Spinal cord (tissue), 10 donors: ENCODE measurements at places on chromosomes 2 and 18. TPM values are rescaled to one million over a fixed set of nuclear protein-coding genes. Genes with fewer than 3 reads are reported as not detected.

DNA sequence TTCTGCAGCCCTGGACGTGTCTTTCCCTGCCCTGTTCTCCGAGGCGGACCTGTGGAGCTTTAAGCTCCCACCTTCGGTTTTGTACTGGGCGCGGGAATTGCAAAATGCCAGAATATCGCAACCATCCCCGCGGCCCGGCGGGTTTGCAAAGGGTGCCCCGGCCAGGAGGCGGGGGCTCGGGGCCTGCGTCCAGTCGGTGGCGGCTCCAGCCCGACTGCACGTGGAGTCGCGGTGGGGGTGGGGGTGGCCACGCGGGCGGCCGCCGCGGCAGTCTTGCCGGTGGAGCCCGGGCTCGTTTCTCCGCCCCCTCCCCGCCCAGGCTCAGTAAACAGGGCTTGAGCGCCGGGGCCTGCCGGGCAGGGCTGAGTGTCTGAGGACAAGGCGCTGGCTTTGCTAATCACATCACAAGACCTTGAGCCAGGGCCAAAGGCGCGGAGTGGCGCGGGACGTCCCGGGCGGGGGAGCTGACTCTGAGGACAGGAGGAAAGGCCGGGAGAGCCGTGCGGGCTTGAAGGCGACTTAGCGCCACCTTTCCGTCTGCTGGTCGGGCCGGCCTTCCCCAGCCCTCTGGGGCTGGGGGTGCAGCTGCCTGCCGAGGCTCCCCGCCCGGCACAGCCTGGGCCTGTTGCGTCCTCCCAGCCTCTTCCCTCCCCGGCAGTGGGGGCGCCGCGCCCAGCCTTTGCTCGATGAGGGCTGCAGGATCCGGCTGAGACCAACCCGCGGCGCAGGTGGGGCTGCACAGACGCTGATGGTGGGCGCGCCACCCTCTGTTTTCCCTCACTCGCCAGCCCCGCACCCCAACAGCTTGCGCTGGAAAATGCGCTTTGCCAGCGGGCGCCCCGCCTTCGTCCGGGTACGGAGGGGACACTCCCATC lies 786 bp upstream of the ZFP36L2 start:
- DNase-seq: no peak

CPO gene
- total RNA-seq: 0.40 TPM

DNA sequence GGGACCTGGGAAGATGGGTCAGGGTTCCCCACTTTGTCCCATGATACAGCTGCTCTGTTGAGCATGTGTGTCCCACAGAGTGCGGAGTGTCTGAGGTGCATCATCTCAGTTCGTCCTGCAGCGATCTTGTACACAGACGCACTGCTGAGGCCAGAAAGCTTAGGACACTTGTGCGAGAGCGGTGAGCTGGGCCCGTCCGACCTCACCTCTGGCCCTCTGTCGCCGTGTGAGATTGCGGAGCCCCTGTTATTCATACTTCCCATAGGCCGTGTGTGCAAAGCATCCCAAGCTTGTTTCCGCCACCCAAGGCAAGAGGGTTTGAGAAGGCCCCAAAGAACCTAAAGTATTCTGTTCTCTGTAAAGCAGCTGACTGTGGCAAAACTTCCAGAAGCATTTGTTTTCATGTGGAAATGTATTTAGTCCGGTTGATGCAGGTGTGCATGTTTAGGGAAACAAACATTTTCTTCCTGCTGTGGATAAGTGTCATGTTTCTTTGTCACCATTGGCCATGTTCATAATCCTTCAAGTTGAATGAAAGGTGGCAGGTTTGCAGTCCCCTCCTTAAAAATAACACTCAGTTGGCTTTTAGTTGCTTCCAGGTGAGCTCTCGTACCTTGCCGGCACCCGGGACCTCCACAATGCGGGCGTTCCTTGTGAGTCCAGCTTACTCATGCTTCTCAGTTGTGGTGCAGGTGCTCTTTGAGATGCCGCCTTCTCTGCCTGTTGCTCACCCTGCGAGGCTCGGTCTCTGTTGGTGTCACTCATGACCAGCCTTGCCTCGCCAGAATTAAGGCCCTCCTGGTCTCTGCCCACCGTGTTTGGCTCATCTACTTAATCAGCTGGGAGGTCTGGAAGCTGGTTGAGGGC lies 5.3 kb downstream of the AGAP1 start:
- DNase-seq: no peak

GRCh38 chr18:23283916-23284430 lies 148.7 kb downstream of the CABLES1 start:
- DNase-seq: no peak

NCKAP5 gene
- total RNA-seq: 8.9 TPM

- DNase-seq: no peak
These were observed 13.7 kb downstream of the ANKRD23 start for GRCh38 chr2:96830044-96830562.

KIAA2012 gene
- 5.7 TPM for total RNA-seq

BCS1L gene
- total RNA-seq: 25.0 TPM

TUBA3E gene
- 0.11 TPM for total RNA-seq

- no peak for DNase-seq
These were observed 76.1 kb upstream of the CAVIN2 start for GRCh38 chr2:191922736-191923651.

DNA sequence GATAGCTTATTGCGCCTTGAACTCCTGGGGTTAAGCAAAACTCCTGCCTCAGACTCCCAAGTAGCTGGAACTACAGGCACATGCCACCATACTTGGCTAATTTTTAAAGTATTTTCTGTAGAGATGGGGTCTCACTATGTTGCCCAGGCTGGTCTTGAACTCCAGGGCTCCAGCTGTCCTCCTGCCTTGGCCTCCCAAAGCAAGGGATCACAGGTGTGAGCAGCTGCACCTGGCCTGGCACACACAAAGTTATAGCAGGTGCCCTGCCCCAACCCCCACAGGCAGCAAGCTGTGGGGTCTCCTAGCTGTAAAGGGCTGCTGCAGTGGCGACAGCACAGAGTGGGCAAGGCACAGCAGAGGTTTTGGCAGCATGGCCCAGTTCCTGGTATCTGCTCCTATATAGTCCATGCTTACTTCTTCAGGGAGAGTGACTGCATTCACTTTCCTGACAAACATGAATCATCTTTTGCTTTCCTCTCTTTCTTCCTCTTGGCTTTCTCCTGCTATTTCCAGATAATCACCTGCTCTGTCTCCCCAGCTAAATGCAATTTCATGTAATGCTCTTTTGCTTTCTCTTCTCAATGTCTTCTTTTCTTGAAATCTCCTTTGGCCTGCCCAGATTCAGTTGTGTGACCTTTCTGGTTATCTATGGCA lies 27.3 kb upstream of the METAP1D start:
- no peak for DNase-seq

- no peak for DNase-seq
These were observed 18.9 kb downstream of the CPO start for GRCh38 chr2:206958261-206958660.

DNA sequence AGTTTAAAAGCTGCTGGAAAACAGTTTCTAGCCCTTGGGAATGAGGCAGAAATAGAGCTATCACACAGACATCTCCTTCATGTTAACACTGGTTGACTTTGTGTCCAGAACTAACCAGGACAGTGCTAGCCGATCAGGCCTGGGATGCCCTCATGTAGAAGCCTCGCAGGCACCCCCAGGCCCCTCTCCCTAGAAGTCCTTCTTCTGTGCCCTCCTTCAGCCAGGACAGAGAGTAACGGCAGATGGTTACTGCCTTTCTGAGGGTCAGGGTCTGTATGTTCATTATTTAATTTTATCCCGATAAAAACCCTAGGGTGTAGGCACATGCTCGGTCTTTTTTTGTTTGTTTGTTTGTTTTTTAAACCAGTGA lies 10.7 kb upstream of the RPL31 start:
- DNase-seq: no peak

DNA sequence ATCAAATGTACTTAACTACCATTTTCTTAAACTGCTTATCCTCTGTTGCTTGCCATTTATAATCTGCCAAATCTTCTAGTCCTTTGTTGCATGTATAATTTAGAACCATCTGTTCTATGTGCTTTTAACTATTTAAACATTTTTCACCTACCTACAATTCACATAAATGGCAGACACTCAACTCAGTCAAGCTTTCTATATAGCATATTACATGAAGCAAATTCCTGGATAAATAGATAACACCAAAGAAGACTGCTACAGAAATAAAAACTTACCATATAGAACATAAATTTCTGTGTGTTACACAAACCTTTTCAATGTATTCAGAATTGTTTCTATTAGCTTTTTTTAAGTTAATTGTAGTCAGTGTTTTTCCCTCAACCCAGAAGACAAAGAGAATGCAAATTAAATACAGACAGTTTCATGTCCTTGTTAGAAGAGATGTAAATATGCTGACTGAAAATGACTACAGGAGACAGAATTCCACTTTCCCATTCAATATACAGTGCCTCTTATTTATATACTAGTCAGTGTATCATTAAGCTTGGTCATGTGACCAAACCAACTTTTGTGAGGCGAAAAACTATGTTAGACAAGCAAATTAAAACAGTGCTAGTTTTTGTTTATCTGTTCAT lies 2.6 kb downstream of the BAZ2B start:
- DNase-seq: peak; percentile 59

DNA sequence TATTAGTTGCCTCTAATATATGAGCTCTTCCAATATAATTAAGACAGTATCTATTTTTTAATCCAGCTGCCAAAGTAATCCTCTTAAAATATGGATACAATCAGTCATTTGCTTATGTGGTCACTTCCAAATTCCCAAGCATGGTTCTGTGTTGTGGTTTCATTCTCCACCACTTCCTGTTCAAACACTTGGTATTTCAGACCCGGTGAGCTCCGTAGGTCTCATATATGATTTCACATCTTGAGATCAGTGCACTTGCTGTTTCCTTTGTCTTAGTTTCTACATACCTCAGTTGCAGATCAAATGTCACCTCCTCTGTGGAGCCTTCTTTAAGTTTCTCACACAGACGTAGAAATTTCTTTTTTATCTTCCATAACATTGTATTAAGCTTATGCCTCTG lies 254.2 kb downstream of the KCNS3 start:
- no peak for DNase-seq

DNA sequence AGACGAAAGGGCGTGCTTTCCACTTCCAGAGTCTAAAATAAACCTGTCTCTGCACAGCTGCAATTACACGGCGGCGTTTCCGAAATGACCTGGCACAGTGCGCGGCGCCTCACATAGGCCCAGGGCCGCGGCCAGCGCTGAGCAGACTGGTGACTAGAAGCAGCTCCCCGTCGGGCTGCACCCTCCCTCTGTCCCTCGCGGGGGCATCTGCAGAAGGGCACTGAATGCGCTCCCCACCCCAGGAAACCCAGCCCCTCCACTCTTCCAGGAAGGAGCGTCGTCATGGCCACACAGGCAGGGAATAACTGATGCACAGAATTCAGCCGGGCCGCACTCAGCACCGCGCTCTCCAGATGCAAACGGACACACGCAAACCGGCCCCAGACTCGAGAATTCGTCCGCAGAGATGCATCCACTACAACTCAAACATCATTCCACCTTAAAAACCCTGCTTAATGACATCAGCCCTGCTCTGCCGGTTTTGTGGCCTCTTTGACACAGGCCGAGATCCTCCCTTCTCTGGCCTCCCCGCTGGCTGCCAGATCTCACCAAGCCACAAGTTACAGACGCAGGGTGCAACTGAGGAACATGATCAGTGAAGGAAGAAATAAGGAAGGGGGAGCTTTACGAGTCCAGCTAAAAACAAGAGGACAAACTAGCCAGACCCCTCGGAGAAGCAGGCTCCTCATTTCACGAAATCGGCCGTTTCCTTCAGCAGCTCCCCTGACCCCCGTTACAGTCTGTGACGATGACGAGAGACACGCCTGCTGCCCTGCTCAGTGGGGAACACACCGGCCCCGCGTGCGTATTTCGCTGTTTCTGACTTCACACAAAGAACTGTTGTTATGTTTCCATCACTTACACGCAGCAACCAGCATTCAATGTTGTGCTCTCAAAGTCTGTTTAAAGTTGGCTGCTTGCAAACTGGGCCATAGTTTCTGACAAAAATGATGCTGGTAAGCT lies 40.2 kb downstream of the MBP start:
- no peak for DNase-seq

TMEM200C gene
- 5.2 TPM for total RNA-seq

GRCh38 chr2:112184121-112184520 lies 45.9 kb downstream of the FBLN7 start:
- DNase-seq: no peak

PROKR1 gene
- total RNA-seq: 2.2 TPM

DNA sequence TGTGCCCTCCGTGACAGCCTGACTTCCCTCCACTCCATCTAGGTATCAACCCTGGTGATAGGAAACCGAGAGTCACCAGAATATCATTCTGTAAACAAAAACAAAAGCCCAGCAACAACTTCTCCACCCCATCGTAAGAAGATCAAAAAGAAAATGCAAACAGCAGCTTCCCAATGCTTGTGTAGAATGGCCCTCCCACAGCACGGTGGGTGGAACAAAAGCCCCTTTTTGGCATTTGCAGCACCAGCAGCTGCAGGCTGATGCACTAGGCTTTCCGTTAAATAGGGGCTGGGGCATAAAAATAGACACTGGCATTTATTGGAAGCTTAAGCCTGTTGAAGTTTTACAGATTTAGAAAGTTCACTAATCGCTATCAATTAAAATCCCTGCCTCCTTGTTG lies 513.0 kb downstream of the GALR1 start:
- peak; percentile 77 for DNase-seq

DNA sequence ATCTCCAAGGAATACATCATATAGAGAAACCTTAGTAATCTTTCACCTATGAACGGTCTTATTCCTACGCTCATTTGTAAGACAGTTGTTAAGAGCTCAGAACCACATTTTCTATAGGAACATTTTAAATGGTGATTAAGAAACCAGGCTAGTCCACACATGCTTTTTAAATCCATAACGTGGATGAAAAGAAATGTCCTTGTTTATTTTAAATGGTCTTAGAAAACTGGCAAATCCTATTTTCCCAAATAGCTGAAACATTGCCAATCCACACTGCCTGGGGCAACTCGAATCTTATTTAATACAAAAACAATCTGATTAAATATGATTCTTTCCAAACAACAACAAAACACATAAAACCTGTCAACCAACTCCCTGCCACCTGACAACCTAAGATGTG lies 23.7 kb downstream of the METTL8 start:
- no peak for DNase-seq

PMAIP1 gene
- 1.3 TPM for total RNA-seq

DNA sequence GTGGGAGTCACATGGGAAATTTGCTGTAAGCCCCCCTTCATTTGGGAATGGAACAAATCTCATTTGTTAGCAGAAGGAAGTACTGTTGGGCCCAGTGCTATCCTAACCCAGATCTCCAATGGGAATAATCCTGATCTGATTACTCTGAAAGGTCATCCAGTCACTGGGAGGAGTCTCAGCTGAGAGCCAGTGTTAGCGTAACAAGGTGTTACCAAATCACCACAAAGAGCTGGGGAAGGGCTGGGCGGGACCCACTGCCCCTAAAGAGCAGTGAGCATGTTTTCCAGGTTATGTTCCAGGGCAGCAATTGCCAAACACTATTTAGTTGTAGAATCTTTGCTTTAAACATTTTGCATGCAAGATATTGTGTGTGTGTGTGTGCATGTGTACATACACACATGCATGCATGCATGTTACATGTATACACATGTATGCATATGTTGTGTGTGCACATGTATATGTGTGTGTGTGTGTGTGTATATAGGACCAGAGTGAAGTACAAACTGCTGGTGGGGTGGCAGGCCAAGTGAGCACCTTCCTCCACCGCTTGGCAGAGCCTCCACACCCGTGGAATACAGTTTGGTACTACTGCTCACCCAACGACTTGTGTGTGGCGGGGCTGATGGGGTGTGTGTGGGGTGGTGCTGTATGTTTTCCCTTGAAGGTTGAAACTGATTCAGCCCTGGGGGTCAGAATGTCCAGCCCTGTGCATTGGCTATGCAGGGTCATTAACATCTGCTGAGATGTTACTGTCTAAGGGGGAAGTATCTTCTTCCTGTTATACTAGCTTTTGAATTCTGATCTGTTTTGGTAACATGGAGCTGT lies 15.2 kb downstream of the INPP5D start:
- no peak for DNase-seq
